ENCODE measurements at places on chromosomes 3 and 15.

GRCh38 chr3:98730338-98730737, 32.8 kb upstream of the ST3GAL6 start:
- DNase-seq: no peak

DNA sequence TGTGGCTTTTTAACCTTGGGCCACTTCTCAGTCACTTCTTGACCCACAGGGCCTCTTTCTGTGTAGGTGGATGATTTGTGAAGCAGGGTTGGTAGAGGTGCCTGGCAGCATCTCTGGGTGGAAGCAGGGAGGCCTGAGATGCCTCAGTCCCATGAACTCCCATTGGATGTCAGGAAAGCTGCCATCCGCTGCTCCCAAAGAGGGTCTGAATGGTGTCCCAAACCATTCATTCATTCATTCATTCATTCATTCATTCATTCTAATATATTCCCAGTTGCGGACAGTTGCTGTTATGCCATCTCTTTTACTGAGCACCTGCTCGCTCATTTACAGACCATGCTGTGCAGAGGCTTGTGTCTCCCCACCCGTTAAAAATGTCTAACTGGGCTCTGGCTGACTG, 98.7 kb downstream of the CHDH start:
- no peak for DNase-seq

- DNase-seq: no peak
Observed at GRCh38 chr15:99729920-99730319, 3.3 kb downstream of the LYSMD4 start.

GRCh38 chr3:130661140-130661891, 85.3 kb downstream of the PIK3R4 start:
- no peak for DNase-seq

GRCh38 chr3:58025406-58025805, 17.2 kb downstream of the FLNB start:
- DNase-seq: no peak

- DNase-seq: peak; percentile 11
Observed at GRCh38 chr3:170178651-170179050, 2.9 kb downstream of the PHC3 start.

DNA sequence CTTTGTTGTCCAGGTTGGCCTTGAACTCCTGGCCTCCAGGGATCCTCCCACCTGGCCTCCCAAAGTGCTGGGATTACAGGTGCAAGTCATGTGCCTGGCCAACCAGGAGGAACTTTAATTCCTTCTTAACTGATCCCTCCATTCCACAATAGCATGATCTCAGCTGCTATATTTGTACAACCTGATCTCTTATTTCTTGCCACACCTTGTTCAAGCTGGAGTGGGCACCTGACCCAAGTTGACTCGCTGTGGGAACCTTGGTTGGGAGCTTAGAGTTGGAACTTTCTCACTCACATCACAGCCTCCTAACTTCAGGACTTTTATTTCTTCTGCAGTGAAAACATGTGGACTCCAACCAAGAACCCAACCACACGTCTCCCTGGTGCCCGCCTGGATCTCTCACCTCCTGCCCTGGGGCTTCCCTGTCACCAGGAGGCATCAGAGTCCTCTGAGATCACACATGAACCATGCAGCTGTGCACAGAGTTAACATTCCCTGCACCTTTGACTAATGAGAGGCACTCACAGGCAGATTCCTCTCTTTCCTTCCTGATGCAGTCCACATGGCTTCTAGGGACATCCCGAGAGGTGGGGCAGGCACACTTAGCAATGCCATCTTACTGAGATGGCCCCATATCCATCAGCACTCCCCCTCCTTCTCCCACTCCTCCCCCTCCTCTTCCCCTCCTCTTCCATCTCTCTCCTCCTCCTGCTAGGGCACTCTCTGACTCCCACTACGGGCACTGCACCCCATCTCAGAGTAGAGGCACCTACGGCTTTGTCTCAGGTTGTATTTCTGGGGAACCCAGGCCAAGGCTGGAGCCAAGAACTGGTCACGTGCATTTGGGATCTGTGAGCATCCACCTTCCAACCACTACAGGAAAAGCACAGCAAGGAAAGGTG, 9.7 kb upstream of the CYFIP1 start:
- DNase-seq: no peak

GRCh38 chr3:11661827-11662226, 18.1 kb upstream of the VGLL4 start:
- DNase-seq: no peak

- DNase-seq: no peak
Observed at GRCh38 chr15:40471105-40471807, 472 bp downstream of the CHST14 start.

GRCh38 chr3:187735383-187735782, 9.9 kb downstream of the BCL6 start:
- no peak for DNase-seq

DNA sequence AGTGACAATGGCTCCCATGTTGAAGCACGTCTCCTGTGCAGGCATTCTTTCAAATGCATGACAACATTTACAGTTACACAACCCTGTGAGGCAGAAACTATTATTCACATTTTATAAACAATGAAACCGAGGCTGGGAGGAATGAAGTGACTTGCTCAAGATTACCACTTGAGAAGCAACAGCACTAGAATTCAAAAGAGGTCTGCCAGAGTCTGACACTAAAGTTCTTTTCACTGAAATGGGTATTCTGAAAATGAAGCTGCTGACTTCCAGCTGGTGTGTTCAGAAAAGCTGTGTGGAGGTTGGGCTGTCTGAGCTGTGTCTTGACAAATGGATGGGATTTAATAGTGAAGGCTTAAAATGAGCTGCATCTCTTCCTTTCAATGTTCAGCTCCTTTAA, 104.4 kb downstream of the THSD4 start:
- DNase-seq: no peak

DNA sequence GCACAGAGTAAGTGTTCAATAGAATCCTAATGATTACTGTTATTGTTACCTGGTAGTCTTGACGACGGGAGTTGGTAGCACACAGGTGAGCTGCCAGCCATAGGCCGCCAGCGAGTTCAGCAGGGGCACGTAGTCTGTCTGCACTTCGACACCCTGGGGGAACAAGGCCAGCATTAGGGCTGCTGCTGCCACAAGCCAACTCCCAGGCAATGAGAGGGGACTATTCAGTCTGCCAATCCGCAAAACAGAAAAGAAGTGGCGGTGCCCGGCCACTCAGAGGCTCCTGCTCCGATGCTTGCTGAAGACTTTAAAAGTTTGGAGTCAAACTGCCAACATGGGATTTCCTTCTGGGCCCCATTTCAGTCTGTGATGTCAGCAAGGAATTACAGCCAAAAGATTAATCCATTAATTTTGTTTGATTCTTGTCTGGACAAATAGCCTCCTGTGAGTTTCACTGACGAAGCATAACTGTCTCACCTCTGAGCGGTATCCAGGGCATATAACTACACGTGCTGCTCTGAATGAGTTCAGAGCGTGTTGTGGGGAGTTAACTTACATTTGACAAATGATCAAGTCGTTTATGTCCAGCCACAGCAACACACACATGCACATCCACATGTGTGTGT, 61.8 kb downstream of the OXNAD1 start:
- DNase-seq: no peak

DNA sequence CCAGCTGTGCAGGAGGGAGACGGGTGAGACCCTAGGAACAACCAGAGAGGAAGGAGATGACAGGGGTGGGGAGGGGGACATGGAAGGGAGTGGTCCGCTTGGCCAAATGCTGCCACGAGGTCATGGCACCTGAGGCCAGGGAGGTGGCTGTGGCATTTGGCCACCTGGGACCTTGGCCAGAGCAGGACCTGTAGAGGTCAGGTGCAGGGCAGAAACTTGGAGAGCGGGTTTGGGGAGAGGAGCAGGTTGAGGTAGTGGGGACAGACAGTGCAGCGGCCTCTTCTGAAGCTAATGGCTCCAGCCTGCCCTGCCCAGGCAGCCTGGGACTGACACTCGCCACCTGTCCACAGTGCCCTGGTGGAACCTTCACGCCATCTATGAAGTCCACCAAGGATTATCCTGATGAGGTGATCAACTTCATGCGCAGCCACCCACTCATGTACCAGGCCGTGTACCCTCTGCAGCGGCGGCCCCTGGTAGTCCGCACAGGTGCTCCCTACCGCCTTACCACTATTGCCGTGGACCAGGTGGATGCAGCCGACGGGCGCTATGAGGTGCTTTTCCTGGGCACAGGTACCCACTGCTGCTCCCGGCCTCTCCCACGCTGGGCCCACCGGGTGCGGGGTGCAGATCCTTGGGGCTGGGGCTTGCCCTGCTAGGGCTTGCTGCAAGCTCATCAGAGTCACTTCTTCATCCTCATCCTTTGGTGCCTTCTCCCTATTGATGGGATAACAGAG, 7.0 kb upstream of the GNAT1 start:
- DNase-seq: no peak

- DNase-seq: no peak
Observed at GRCh38 chr3:127454051-127454450, 136.5 kb downstream of the TPRA1 start.

- no peak for DNase-seq
Observed at GRCh38 chr3:65902304-65902793, 136.4 kb downstream of the MAGI1 start.

- no peak for DNase-seq
Observed at GRCh38 chr3:33146791-33147445, 33.1 kb downstream of the CRTAP start.

- DNase-seq: no peak
Observed at GRCh38 chr15:31815411-31816155, 214.7 kb upstream of the CHRNA7 start.

DNA sequence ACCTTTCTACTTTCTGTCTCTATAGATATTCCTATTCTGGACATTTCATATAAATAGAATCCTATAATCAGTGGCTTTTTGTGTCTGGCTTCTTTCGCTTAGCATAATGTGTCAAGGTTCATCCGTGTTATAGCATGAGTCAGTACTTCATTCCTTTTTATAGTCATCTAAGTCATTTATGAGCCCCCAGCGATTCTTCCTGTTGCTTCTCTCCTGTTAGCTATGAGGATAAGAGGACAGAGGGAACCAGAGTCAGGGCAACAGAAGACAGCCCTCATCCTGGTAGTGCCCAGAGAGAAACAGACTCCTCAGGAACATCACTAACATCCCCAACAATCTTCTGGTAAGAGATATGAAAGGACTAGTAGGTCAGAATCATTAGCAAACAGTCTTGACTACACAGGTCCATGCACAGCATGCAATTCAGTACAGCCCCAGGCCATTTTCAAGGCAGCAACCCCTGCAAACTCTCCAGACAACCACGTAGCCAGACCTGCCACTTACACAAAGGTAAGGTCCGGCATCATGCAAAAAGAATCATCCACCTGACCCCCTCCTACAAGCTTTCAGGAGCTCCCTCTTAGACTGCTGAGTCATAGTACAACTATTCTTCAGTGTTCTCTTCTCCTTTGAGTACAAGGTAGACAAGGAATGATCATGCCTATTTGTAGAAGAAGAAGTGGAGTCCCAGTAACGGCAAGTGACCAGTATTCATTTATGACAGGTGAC, 91.5 kb downstream of the MYLK start:
- no peak for DNase-seq

- DNase-seq: no peak
Observed at GRCh38 chr15:35054380-35054779, 30.7 kb downstream of the NANOGP8 start.

- no peak for DNase-seq
Observed at GRCh38 chr3:112811131-112811884, 35.4 kb downstream of the CD200R1L start.

- no peak for DNase-seq
Observed at GRCh38 chr3:109927726-109928125, 590.4 kb upstream of the DPPA4 start.

GRCh38 chr3:193237030-193237429, 4.0 kb upstream of the PLAAT1 start:
- DNase-seq: no peak

- DNase-seq: no peak
Observed at GRCh38 chr3:163196815-163197374, 1700.3 kb downstream of the OTOL1 start.

DNA sequence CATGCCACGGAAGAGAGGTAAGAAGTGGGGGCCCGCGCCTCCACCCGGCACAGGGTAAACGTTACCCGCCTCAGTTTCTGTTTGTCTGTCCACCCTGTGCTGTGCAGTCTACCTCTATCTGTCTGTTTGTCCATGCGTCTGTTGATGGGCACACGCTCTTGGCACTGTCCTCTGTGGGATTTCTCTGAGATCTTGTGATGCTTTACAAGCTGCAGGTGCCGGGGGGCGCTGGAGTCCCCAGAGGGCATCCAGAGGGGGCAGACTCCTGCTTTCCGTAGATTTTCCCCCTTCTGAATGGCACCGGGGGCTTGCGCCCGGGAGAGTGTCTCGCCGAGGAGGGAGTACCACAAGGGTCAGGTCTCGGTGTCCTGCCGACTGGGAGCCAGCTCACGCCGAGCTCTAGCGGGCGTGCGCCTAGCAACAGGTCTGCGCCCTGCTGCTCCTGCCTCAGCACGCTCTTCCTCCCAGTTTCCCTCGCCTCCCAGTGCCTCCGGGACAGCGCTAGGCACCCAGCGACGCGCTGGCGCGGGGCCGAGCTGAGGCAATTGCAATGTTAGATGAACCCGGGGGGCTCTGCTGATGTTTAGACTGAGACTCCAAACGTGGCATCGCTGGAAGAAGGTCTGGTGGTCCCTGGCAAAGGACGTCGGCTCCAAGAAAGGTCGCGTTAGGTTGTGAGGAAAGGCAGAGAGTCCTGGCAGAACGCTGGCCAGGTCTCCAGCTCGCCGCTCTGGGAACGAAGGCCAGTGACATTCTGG, 667 bp downstream of the CEMIP start:
- no peak for DNase-seq

- DNase-seq: no peak
Observed at GRCh38 chr3:125431912-125432790, 57.0 kb upstream of the ZNF148 start.

GRCh38 chr15:57922776-57923175, 142.7 kb downstream of the ALDH1A2 start:
- no peak for DNase-seq

DNA sequence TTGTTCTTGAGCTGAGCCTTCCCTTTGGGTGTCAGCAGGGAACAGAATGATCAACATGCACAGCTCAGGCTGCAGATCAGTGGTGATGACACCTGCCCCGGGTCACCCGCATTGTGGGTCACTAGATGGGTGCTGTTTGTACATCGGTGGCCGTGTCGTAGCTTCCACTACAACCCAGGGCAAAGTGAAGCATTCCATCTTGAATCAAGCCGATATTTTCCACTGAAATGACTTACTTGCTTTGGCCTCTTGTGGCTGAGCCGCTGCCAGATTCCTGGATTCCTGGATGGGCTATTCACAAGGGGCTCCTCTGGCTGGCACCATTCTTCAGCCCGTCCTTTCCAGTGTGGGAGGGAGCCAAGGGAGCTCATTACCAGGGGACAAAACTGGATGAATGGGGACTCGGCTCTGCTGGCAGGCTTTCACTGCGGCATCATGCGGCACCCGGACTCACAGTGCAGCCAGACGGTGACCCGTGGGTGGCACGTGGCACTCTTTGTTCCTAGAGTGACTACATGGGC, 65.6 kb downstream of the SLCO3A1 start:
- DNase-seq: no peak
